ENCODE measurements at places on chromosomes 1 and 21. TPM values are rescaled to one million over a fixed set of nuclear protein-coding genes. Genes with fewer than 3 reads are reported as not detected.

GRCh38 chr21:40021558-40022351 lies 154.5 kb downstream of the PCP4 start:
- H3K4me1 ChIP-seq = no peaks in the 10 kb centered on the region
- no peaks in the 10 kb centered on the region for H3K27me3 ChIP-seq
- no peak for DNase-seq
- H3K4me3 ChIP-seq = no peak overlapping the region
- H3K36me3 ChIP-seq = no peaks in the 10 kb centered on the region

GRCh38 chr1:82486969-82487368 lies 686.2 kb downstream of the ADGRL2 start:
- peaks cover 6% of the 10 kb centered on the region for H3K4me1 ChIP-seq
- H3K36me3 ChIP-seq = no peaks in the 10 kb centered on the region
- no peaks in the 10 kb centered on the region for H3K27me3 ChIP-seq
- DNase-seq = no peak
- H3K27ac ChIP-seq = no peak overlapping the region

- peak overlapping the region; percentile 94 for H3K27ac ChIP-seq
- H3K4me1 ChIP-seq = peaks cover 17% of the 10 kb centered on the region
- H3K27me3 ChIP-seq = no peaks in the 10 kb centered on the region
- H3K36me3 ChIP-seq = no peaks in the 10 kb centered on the region
- DNase-seq = peak; percentile 90
Observed at GRCh38 chr1:16012590-16013219, 5.1 kb downstream of the HSPB7 start.

GRCh38 chr1:116772648-116773045 lies 18.4 kb downstream of the CD2 start:
- no peaks in the 10 kb centered on the region for H3K36me3 ChIP-seq
- H3K27ac ChIP-seq = no peak overlapping the region
- H3K4me3 ChIP-seq = no peak overlapping the region
- no peak for DNase-seq
- no peaks in the 10 kb centered on the region for H3K4me1 ChIP-seq

GRCh38 chr1:206794294-206794908 lies 22.1 kb upstream of the IL10 start:
- no peaks in the 10 kb centered on the region for H3K4me1 ChIP-seq
- H3K36me3 ChIP-seq = no peaks in the 10 kb centered on the region

- no peaks in the 10 kb centered on the region for H3K27me3 ChIP-seq
- no peak overlapping the region for H3K4me3 ChIP-seq
- no peak overlapping the region for H3K27ac ChIP-seq
- peak; percentile 26 for DNase-seq
- no peaks in the 10 kb centered on the region for H3K36me3 ChIP-seq
- peaks cover 19% of the 10 kb centered on the region for H3K4me1 ChIP-seq
Observed at GRCh38 chr21:45382697-45382997, 22.3 kb upstream of the COL18A1 start.

Gene KIF26B
- total RNA-seq = 0.28 TPM

Gene PTPN7
- total RNA-seq = 0.63 TPM
